ENCODE measurements at places on chromosomes 1 and 21.

DNA sequence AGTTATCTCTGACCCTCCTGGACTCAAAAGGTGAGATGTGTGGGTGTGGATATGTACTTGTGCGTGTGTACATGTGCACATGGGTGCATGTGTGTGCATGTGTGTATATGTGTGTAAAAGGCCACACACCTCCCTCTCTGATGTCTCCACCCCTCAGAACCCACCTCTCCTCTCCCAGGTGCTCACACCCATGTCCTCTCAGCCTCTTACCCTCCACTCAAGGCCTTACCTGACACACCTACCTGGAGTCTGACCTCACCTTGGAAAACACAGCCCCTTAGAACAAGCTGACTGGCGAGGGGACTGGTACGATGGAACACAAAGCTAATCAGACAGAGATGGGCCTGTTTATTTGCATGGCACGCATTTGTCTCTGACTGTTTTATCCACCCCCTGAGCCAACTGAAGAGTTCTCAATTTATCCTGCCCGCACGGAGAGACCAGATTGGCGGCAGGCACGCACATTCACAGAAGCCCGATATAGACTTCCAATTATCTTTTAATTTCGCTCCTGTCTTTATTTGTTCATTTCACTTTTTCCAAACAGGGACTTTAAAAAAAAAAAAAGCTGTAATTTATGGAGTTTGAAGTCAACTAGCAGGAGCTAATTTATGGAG is 6.1 kb upstream of the KLHDC7A start:
- no peak for ATAC-seq

DNA sequence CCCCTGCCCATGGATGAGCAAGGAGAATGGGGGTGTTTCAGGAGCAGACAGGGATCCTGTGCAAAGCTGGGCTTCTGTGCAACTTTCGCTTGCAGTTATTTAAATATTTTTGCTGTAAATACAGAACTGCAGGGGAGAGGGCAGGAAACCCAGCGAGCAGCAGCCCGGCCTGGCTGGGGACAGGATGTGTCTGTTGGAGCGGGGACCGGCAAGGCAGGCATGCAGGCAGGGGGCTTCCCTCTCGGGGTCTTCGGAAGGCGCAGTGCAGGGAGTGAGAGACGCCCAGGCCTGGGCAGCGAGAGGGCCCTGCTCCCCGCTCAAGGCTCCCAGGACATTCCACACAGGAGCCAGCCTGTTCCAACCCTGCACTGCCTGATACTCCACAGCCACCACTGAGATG is 1.7 kb upstream of the AIRE start:
- no peak for ATAC-seq

DNA sequence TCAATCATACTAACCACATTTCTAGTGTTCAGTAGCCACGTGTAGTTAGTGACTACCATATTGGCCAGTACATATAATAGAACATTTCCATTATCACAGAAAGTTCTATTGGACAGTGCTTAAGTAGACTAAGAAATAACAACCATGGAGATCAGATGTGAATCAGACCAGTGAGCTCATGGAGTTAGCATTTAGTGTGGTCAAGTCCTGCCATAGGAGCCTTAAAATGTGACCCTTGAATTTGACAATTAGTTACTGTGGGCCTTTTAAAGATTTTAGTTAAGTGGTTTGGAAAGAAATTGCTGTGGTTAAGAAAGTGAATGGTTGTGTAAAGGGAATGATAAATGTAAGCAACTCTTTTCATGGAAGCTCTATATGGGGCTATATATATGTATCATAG is 123.4 kb downstream of the POU2F1 start:
- no peak for ATAC-seq

GRCh38 chr1:204697893-204698292 is 12.4 kb upstream of the LRRN2 start:
- ATAC-seq, result no peak

DNA sequence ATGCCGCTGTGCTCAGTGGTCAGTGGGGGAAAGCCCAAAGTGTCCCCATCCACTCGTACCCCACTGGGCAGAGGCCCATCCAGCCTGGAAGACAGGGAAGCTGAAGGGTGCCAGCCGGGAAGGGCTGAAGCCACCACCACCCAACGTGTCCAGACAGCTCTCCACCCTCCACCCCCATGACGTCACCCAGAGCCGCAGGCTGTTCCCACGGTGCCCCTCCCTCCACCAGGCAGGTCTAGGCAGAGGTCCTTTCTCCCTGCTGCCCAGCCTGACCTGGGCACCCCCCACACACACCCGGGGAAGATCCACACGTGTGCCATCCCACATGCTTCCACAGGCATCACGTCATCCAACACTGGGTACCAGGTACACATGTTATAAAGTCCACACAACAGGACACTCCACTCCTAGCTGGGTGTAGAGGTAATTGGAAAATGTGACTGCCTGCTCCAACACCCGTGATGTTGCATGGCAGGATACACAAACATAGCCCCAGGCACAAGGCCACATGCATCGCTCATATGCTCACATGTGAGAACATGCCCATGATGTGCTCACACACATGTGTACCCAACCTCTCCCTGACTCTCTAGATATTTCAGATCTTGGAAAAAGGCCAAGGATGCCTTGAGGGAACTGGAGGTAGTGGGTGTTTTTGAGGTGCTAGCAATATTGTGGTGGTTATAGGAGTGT is 5.1 kb upstream of the ARHGAP30 start:
- ATAC-seq, result no peak
